ENCODE measurements at places on chromosomes 6 and 20.

DNA sequence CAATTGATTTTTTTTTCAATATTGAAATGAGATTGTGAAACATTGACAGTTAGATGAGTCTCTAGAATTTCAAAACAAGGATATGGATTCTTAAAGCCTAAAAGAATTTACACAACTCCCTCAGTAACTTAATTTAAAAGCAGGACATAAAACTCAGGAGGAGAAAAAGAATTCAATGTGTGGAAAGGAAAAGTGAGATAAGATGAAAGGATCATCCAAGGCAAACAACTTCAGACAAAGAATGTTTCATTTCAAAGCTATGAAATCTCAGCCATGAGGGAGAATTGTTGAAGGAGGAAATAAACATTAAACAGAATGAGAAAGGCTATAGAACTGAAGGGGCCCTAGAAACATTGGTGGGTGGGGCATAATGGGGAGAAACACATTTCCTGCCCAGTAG lies 191.7 kb upstream of the NOX3 start:
- DNase-seq: no peak

DNA sequence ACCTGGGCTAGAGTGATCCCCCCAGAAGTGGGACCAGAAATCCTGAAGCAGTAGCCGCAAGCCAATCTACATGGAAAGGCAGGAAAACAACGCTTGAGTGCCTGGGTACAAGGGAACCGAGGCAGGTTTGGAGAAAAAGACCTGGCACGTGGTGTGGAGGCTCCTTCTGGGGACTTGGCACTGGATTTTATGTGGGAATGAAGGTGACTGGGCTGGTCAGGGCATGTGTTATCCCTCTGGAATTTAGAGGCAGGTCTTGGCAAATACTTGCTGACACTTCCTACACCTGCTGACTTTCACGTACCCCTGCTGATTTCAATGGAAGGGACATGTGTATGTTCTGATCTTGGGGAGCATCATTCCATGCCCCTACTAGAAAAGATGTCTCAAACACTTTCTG lies 25.0 kb upstream of the FAM217A start:
- no peak for DNase-seq

- DNase-seq: no peak
Measured at GRCh38 chr6:168533414-168533813, 92.4 kb downstream of the SMOC2 start.

DNA sequence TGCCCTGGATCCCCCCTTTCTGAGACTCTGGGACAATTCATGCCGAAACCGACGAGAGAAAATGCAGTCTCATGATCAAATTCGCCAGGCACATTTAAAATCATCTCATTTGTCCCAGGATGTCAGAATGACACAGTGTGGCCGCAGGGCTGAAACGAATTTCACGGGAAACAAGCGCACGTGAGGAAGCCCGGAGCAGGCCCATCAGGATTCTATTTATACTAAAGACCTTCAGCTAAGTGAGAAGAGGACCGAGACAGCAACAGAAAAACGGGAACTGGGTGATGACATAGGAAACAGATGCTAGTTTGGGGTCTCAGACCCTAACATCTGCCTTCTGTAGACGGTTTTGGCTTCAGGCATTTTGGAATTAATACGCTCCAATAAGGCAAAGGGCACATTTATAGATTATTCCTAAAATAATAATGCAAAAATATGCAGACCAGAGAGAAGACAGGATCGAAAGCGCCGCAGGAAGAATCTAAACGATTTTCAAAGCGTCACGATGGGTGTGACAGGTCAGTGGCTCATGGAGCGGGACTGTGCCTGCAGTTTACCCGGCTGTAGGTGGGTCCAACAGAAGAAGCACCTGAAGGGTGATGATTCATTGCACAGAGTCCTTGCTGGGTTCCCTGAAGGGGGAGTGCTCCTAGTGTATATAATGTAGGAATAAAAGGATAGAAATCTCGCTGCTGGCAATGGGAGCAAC lies 80.8 kb upstream of the MPC1 start:
- DNase-seq: no peak

GRCh38 chr20:37567331-37567665 lies 39.6 kb upstream of the BLCAP start:
- DNase-seq: no peak

DNA sequence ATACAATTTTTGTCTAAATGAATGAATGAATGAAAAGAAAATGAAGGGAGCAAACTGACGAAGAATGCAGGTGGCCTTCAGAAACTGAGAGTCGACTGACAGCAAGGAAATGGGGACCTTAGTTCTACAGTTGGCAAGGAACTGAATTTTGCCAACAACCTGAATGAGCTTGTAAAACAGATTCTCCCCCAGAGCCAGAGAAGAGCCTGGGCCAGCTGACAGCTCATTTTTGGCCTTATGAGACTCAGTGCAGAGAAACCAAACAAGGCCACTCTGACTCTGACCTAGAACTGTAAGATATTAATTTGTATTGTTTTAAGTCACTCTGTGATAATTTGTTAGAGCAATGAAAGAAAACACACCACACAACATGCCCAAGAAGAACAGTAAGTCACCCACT lies 21.8 kb downstream of the MAN1A1 start:
- DNase-seq: no peak

GRCh38 chr20:36447101-36447500 lies 94.2 kb upstream of the MYL9 start:
- no peak for DNase-seq

DNA sequence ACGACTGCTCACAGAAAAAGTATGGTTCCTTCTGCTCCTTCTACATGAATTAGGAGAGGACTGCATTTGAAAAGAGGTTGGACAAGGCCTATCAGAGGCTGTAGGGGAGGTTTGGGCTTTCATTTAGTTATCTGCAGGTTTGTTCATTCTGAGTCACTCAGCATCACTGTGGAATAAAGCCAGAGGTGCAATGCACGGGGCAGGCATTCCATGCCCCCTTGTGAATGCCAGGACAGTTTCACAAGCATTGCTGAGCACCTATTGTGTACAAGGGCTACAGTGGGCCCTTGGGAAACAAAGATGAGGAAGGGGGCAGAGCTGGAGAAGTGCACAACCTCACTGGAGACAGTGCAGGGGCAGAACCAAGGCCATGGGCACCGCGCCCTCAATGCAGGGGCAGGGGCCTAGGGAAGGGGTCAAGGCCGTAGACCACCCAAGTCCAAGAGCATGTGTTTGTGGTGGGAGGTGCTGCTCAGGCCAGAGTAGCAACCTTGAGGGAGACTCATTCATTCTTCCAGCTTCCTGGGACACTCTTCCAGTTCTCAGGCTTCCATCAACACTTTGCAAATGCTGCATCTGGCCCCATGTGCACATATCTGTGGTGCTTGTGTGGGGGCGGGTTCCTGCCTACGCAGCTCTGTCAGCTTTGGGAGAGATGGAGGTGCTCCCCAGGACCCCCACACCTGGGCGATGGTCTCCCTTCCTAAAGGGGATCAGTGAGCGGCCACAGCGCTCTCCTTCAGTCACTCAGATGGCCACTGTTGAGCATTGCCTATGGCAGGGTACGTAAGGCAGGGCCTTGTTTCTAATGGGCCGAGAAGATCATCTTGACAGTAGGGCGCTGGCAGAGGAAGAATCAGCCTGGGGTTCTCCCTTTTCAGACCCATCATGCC lies 204.5 kb downstream of the SYNDIG1 start:
- DNase-seq: no peak

DNA sequence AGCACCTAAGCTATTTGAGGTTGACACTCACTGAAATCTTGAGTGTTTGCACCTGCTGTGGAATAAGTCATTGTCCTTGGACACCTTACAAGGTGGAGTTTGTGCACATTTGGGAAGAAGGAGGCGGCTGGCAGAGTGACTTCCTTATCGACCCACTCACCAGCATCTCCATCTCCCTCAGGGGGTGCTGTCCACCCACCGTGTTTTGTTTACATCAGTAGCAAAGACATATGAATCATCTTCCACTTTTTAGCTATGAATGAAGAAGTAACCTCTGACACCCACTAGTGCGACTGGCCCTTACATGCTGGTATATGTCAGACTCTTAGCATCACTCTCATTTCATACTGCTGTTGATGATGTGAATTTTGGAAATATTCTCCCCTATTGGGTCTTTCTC lies 119.5 kb upstream of the SGK1 start:
- DNase-seq: peak; percentile 19

DNA sequence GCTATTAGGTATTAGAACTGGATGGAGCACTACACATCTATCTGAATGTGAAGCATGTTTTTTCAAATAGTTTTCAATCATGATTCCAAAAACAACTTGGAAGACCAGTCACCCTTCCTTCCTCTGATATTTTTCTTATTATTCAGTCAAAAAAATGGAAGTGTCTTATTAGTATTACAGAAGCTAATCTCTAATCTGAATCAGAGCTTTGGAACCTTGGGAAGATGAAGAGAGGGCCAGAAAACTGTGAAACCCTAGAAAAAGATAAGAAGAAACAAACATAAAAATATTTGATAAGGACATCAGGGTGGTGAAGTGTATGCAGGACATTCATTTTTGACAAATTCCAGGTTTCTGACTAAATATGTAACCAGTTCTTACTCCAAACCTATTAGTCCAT lies 166.3 kb upstream of the PRSS16 start:
- no peak for DNase-seq

GRCh38 chr6:161548713-161549296 lies 274.9 kb upstream of the AGPAT4 start:
- DNase-seq: no peak

DNA sequence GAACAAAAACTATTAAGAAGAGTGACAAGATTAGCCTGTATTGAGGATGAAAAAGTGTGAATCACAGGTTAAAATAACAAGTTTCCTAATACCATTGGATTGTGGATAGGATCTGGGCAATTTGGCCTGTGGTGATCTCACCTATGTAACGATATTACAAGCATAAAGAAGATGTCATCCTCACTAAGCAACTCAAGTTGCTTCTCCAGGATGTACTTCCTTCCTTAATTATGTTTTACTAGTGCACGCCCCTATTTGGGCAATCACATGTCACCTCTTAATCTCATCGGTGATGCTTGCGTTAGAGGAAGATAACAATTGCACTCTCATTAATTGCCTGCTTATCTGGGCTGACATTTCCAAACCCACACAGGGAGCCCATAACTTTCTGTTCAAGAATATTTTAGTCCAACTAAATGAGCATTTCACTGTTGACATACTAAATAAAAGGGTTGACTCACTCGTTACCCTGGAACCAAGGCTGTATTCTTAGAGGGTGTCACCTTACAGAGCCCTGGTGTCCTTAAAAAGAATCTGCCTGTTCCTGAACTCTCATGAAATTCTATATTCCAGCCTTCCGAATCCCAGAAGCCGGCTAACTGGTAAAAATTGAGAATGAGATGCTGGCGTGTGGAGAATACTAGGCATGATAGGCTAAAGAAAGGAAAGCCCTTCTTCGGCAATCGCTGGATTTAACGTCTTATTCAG lies 88.2 kb upstream of the ATXN1 start:
- peak; percentile 30 for DNase-seq

DNA sequence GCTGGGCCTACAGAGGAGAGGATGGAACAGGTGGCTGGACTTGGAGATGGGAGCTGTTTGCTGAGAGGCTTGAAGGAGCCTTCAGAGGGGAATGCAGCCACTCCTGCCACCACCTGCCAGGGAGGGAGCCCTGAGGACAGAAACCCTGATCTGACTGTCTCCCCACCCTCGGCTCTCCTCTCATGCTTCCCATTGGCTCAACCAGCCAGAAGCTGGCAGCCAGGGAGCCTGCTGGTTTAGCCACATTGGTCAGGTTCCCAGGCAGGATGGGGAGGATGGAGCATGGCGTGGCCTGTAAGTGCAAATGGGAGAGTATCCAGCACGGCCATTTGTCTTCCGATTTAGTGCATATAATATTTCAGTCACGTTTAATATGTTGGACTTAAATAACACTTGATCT lies 12.8 kb downstream of the TREM1 start:
- no peak for DNase-seq

DNA sequence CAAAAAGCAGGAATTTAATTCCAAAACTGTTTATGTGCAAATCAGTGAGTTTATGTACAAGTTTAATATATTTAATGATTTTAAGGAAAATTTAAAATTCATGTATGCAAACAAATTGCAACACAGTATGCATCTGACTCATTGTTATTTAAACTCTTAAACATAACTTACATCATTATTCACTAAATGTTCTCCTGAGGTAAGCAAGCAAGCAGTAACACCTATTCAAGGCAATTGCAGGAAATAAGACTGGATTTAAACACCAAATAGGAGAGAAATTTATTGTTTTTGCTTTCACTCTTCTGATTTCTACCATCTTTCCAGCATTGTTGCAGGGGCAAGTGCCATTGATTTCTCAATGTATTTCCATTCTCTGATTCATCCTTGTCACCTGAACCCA lies 239.5 kb downstream of the TFAP2A start:
- no peak for DNase-seq

GRCh38 chr6:112357791-112358190 lies 10.7 kb downstream of the RFPL4B start:
- no peak for DNase-seq

DNA sequence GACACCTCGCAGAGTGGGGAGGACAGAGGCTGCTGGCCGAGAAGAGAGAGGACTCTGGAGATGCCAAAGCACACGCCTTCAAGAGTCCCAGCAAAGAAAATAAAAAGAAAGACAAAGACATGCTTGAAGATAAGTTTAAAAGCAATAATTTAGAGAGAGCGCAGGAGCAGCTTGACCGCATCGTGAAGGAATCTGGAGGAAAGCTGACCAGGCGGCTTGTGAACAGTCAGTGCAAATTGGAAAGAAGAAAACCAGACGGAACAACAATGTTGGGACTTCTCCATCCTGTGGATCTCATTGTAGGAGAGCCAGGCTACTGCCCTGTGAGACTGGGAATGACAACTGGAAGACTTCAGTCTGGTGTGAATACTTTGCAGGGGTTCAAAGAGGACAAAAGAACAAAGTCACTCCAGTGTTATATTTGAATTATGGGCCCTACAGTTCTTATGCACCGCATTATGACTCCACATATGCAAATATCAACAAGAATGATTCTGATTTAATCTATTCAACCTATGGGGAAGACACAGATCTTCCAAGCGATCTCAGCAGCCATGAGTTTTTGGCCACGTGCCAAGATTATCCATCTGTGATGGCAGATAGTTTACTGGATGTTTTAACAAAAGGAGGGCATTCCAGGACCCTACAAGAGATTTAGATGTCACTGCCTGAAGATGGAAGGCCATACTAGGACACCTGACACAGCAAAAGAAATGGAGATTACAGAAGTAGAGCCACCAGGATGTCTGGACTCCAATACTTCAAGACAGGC lies 52.2 kb downstream of the REV3L start:
- DNase-seq: no peak

DNA sequence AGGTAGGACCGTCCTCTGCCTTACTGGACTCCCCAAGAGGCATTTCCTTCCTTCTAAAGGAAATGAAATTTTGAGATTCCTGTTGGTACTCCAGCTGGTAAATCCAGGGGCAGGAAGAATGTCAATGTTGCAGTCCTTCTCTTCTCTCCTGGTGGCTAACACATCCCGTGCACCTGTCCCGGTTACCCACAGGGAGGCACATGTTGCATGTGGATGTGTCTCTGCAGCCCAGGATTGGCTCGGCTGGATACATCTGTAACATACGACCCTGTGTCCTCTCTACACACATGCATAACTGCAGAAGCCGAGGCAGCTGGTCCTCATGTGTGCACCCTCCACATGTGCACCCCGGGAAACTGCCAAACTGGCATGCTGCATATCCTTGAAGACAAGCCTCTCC lies 1.3 kb upstream of the LRFN2 start:
- DNase-seq: no peak

All from CD4-positive, alpha-beta T cell treated with Interleukin-21 for 1 hour (primary cell).